Activated B cell treated with CpG ODN at 0.5 μM for 24 hours (primary cell): ENCODE measurements at places on chromosomes 11 and 22.

DNA sequence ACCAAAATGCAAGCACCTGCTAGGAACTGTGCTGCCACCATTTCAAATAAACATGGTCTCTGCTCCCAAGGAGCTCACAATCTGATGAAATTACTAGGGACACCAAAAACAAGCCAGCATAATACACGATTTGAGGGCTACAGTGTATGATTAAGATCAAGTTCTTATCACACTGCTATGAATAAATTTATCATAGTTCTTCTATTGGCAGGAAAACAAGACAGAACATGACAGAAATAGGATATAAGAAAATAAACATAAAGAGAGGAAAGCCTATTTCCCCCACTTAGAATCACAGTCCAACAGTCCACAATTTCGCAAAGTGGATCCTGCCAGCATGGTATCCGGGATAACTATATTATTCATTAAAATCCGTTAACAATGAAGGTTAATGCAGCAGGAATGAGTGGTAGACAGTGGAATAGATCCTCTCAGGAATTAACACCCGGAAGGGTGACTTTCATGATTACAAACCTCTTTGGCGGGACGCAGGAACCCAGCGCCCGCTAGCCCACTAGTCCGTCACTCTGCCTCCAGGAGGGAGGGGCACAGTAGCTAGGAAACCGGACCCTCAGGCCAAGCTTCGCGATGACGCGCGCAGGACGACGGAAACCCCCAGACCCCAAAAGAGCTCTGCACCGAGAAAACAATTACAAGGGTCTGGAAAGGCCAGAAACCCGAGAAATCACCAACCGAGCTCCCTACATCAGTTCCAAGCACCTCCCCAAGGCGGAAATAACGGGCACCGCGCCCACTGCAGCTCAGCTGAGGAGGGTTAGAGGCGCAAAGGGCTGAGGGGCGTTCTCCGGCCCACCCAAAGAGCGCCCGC is 607 bp downstream of the CCDC82 start:
- H3K36me3 ChIP-seq = peaks cover 36% of the 10 kb centered on the region
- no peak for DNase-seq
- no peaks in the 10 kb centered on the region for H3K27me3 ChIP-seq
- peaks cover 33% of the 10 kb centered on the region for H3K4me1 ChIP-seq

GRCh38 chr11:125496529-125496857 is 428 bp upstream of the FEZ1 start:
- no peaks in the 10 kb centered on the region for H3K36me3 ChIP-seq
- peaks cover 33% of the 10 kb centered on the region for H3K27me3 ChIP-seq
- no peak overlapping the region for H3K27ac ChIP-seq
- H3K4me1 ChIP-seq = peaks cover 24% of the 10 kb centered on the region
- peak overlapping the region; percentile 85 for H3K4me3 ChIP-seq

- H3K27me3 ChIP-seq = no peaks in the 10 kb centered on the region
- H3K27ac ChIP-seq = no peak overlapping the region
- H3K36me3 ChIP-seq = peaks cover 9% of the 10 kb centered on the region
Measured at GRCh38 chr11:95102733-95103132, 13.1 kb downstream of the ENDOD1 start.

DNA sequence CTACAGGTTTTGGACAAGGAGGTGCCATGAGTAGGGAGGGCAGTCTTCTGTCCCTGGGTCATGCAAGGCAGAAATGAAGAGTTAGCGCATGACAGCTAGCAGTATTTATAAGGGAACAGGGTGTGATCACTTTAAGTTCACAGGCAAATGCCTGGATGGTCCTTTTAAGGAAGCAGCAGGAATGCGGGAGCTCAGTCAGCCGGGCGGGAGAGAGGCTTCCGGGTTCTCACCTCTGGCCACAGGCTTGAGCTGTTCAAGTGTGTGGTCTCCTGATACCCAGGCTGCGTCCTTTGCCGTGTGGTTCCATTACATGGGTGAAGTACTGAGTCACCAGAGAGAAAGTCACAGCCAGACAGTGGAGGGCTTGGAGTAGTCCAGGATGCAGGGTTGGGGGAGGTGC is 105.4 kb downstream of the BCR start:
- H3K36me3 ChIP-seq = peaks cover 31% of the 10 kb centered on the region
- no peak overlapping the region for H3K27ac ChIP-seq
- H3K4me3 ChIP-seq = no peak overlapping the region
- DNase-seq = no peak
- no peaks in the 10 kb centered on the region for H3K27me3 ChIP-seq

GRCh38 chr11:15927196-15927863 is 429.0 kb downstream of the SOX6 start:
- no peaks in the 10 kb centered on the region for H3K36me3 ChIP-seq
- no peaks in the 10 kb centered on the region for H3K27me3 ChIP-seq
- DNase-seq = no peak
- no peak overlapping the region for H3K4me3 ChIP-seq
- no peaks in the 10 kb centered on the region for H3K4me1 ChIP-seq
- no peak overlapping the region for H3K27ac ChIP-seq
